Stimulated activated CD4-positive, alpha-beta T cell treated with anti-CD3 and anti-CD28 coated beads, Interleukin-12 subunit alpha, Interleukin-12 subunit beta, amount 100 ng/mL, for 24 hours (primary cell): ENCODE measurements at places on chromosomes 1 and 21.

- no peak for DNase-seq
Observed at GRCh38 chr1:2009101-2010053, 5.8 kb upstream of the CFAP74 start.

- no peak for DNase-seq
Observed at GRCh38 chr1:156862584-156862983, 1.9 kb downstream of the NTRK1 start.

DNA sequence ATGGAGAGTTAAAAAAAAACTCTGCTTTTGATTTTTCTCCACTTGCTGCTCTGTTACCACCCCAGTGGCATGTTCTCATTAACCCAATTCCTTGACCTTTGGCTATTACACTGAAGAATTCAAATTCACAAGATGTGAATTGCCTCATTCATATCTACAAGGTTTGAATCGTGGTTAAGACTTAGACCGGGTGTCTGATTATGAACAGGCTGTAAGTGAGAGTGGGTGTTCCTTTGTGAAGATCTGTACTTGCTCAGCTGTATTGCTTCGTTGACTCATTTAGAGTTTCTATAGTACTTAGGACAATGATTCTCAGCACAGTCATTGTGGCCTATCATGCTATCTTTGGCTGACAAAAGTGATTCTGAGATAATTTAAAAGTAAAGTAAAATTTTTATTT lies 36.4 kb downstream of the DNM3 start:
- no peak for DNase-seq

DNA sequence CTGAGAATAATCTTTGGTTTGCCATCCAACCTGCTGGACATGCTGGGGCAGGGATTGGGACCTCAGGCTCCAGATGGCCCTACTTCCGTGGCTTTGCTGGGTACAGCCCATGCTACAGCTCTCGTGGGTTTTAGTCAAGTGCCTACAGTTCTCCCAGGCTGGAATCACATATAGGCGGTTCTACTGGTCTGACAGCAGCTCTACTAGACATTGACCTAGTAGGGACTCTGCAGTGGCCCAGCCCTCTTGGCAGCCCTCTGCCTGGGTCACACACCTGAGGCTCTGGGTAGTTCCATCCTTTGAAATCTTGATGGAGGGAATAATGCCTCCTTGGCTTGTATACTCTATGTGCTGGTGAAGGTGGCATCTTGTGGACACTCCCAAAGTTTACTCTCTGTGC lies 72.2 kb downstream of the PGM1 start:
- no peak for DNase-seq

GRCh38 chr1:228897901-228898300 lies 162.6 kb downstream of the RHOU start:
- no peak for DNase-seq

DNA sequence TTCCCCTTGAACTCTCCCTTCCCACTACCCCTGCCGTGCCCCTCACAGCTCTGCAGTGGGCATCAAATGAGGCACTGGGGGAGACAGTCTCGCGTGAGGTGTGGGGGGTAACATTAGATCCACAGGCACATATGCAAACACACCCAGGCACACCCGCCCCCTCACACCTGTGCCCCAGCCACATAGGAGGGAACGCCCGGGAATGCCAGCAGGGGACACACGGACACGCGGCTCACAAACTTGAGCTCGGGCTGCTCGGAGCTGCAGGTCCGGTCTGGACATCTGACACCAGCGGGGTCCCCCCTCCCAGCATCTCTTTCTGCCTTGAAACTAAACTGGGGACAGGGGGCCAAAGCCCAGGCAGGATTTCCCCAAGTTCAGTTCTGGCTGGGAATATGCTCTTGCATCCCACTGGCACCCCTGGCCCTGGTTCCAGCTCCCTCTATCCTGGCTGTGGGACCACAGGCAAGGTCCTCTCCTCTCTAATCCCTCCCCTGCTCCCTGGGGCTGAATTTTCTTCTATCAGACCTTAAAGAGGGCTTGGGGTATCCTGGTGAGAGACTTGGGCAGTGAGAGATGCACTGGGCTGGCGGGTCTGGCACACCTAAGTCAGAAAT lies 30.6 kb downstream of the CDCP2 start:
- no peak for DNase-seq

DNA sequence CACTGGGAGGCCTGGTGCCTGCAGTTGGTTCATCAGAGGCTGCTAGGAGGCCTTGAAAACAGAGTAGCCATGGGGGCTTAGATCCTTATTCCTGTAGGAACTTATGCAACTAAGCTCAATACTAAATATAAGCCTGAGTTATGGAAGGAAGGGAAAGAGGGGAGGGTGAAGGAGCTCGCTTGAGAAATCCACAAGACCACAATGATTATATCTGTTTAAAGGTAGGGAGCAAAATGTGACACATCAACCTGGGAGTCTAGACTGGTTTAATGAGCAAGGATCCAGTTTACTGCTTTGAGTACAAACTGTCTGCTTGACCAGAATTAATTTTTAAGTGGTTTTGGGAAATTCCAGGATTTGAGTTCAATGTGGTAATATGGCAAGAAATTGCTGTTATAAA lies 20.4 kb upstream of the ANGPTL7 start:
- no peak for DNase-seq

DNA sequence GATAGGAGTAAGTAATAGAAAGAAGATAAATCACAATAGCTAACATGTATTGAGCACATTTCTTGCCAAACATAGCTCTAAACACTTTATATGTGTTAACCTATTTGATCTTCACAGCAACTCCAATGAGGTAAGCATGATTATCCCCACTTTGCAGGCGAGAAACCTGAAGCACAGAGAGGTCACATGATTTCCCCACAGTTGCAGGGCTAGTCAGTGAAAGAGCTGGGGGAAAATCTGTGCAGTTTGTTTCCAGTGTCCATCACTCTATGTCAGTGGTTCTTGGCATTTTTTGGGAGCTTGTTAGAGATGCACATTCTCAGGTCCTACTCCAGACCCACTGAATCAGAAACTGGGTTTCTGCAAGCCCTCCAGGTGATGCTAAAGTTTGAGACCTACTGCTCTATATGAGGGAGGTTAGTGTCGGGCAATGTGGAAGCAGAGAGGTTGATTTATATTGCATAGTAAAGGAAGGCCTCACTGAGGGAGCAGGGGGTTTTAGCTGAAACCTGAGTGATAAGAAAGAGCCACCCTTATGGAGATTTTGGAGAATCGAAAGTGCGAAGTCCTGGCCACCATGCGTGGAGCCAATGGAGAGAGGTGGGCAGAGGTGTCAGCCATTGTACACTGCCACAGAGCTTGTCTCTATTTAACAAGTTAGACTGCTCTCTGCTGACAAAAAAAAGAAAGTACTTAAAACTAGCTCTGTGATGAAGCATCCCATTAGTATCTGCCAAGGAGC lies 20.9 kb downstream of the MCOLN3 start:
- no peak for DNase-seq

GRCh38 chr1:185896863-185897262 lies 162.7 kb downstream of the HMCN1 start:
- DNase-seq = no peak

GRCh38 chr21:41545500-41546359 lies 37.8 kb upstream of the TMPRSS2 start:
- DNase-seq = no peak

DNA sequence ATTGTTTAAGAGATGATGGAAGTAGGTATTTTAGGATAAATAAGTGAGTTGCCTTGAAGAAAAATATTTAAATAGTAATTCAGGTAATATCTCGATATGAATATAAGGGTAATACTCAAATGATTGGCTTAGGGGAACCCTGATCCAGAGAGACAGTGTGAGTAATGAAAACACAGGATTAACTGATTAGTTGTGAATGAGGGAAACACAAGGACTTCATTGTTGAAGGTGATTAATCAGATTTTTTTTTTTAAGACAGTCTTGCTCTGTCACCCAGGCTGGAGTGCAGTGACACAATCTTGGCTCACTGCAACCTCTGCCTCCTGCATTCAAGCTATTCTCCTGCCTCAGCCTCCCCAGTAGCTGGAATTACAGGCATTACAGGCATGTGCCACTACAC lies 12.7 kb downstream of the SLC25A33 start:
- no peak for DNase-seq

GRCh38 chr1:24199291-24199900 lies 12.3 kb upstream of the IFNLR1 start:
- DNase-seq = peak; percentile 71
